ENCODE measurements at places on chromosomes 16 and 17. TPM values are rescaled to one million over a fixed set of nuclear protein-coding genes. Genes with fewer than 3 reads are reported as not detected.

BLMH gene
- 2.5 TPM for polyA plus RNA-seq

MFSD6L gene
- not detected for polyA plus RNA-seq

UTS2R gene
- not detected for polyA plus RNA-seq

MPP3 gene
- 2.2 TPM for polyA plus RNA-seq

FOXN1 gene
- not detected for polyA plus RNA-seq

MLST8 gene
- 1.9 TPM for polyA plus RNA-seq

PPP1R27 gene
- polyA plus RNA-seq = not detected

PPP1R1B gene
- polyA plus RNA-seq = 272 TPM

EVPL gene
- polyA plus RNA-seq = 0.39 TPM

CD300H gene
- polyA plus RNA-seq = not detected

DPEP3 gene
- not detected for polyA plus RNA-seq

TACO1 gene
- polyA plus RNA-seq = 16.8 TPM

EFNB3 gene
- 2.8 TPM for polyA plus RNA-seq

CCL23 gene
- polyA plus RNA-seq = not detected

FAM20A gene
- 0.34 TPM for polyA plus RNA-seq

GRAPL gene
- polyA plus RNA-seq = not detected

KRTAP9-2 gene
- polyA plus RNA-seq = not detected

BMERB1 gene
- polyA plus RNA-seq = 69.6 TPM

BPTF gene
- polyA plus RNA-seq = 45.6 TPM

MYL4 gene
- polyA plus RNA-seq = not detected

CCL13 gene
- polyA plus RNA-seq = not detected

HSPB9 gene
- polyA plus RNA-seq = not detected

ACSM2B gene
- not detected for polyA plus RNA-seq

SLC9A5 gene
- 1.1 TPM for polyA plus RNA-seq

METTL23 gene
- polyA plus RNA-seq = 58.5 TPM

CLEC18B gene
- not detected for polyA plus RNA-seq

EXOSC6 gene
- polyA plus RNA-seq = 13.9 TPM

CES4A gene
- 6.0 TPM for polyA plus RNA-seq

NFATC2IP gene
- 6.6 TPM for polyA plus RNA-seq

HNF1B gene
- polyA plus RNA-seq = not detected

FOXF1 gene
- not detected for polyA plus RNA-seq

CBLN1 gene
- polyA plus RNA-seq = 4.5 TPM

BEAN1 gene
- polyA plus RNA-seq = not detected

TMEM235 gene
- not detected for polyA plus RNA-seq

TEPSIN gene
- 2.8 TPM for polyA plus RNA-seq

SMIM36 gene
- not detected for polyA plus RNA-seq

NR1D1 gene
- polyA plus RNA-seq = 10.0 TPM

EMC8 gene
- 22.4 TPM for polyA plus RNA-seq

GNAO1 gene
- polyA plus RNA-seq = 364 TPM

IGSF6 gene
- polyA plus RNA-seq = 0.14 TPM

SCIMP gene
- polyA plus RNA-seq = not detected

CLEC19A gene
- 4.4 TPM for polyA plus RNA-seq

Measured in Purkinje cell (primary cell).